AG08396 (cell line): ENCODE measurements at places on chromosomes 3 and 15.

DNA sequence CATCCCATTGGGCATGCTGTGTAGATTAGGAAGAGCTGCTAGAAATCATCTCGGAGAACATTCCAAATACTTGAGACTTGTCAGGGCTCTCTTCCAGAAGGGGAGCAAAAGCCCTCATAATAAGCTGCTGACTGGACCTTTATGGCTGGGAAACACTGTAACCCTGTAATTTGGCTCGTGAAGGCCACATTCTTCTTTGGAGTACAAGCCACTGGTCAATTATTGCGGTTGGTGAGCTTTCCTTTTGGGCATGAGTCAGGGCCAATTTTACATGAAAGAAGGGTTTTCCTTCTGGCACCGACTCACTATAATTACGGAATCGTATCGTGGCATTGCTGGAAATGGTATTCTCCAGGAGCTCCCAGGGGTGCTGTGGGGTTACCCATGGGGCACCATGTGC, 434.5 kb upstream of the RGMA start:
- DNase-seq, result no peak

DNA sequence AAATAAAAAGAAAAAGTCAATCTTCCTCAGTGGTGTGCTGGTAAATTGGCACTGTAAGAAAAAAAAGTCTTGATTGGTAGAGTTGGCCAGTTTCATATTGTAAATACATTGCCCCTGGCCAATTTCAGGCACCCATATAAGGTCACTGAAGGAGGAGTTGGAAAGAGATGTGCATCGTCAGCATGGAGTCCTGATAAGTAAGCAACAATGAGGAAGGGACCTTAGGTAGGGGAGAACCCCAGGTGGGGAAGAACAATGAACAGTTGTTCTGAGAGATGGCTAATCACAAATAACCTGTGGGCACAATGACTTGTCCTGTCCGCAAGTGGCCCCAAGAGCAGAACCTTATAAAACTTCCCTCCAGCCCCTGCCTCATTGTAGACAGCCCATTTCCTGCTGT, 8.6 kb upstream of the CYP8B1 start:
- DNase-seq, result no peak

DNA sequence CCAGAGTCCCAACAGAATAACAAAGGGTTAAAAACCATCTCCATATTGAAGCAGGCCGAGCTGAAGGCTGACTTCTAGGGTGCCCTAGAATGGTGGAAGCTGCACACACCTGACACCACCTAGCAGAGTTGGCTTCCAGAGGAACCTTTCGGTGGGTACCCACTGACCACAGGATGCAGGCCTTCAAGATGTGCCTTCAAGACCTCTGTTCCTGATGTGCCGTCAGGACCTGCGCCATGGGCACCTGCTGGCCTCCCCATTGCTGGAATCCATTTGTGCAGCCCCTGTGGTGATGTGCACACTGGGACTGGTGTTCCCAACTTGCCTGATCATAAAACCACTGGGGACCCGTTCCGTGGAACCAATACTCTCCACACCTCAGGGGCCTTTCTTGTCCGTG, 35.7 kb upstream of the RPL32 start:
- no peak for DNase-seq

DNA sequence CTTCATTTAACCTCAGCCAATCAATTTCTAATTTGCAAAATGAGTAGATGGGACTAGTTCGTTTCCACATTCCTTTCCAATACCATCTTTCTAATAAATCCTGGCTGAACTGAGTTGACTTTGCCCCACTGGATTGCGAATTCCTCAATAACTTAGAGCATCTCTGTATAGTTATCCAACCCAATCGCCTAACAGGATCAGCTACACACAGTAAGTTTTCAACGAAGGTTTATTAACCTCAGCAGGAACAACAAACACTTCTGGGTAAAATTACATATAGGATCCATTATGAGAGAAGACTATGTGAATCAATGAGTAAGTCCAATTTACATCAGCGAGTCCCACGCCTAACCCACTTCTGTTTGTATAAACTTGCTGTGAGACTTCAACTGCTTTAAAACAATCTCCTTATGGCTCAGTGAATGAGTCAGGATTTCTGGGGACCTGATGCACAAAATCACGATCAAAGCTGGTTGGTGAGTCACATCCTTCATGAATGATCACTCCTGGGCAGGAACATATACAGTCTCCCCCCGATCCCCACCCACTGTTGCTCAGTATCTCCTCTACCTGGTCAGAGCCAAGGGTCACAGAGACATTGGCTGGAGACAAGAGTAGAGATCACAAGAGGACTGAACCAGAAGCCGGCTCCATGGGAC, 142.8 kb downstream of the EDEM1 start:
- peak; percentile 73 for DNase-seq

- DNase-seq, result no peak
Measured at GRCh38 chr15:78046796-78047341, 30.6 kb downstream of the TBC1D2B start.

- no peak for DNase-seq
Measured at GRCh38 chr3:88147261-88147660, 2.5 kb upstream of the C3orf38 start.

GRCh38 chr15:78358102-78358870, 18.1 kb downstream of the CRABP1 start:
- DNase-seq, result no peak

- no peak for DNase-seq
Measured at GRCh38 chr3:154089421-154090420, 31.5 kb upstream of the ARHGEF26 start.

DNA sequence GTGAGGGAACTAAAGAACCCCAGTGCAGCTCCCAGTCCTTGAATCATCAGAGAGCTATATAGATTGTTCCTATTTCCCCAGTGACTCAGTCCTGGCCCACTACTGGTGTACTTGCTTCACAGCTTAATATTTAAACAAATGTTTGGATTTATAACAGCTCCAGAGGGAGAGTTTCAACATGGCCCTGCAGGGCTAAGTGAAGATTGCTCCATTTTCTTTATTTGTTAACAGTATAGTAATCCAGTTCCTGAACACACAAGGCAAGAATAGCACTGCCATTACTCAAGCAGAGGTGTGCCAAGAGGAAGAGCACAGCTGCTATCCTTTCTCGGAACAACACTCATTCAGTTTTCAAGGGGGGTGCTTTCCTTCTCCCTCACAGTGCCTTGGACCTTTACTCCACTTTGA, 6.5 kb downstream of the SQOR start:
- peak; percentile 68 for DNase-seq

GRCh38 chr3:66938338-66938963, 59.7 kb upstream of the KBTBD8 start:
- DNase-seq, result peak; percentile 52

- no peak for DNase-seq
Measured at GRCh38 chr15:41714291-41714690, 54.1 kb downstream of the MGA start.

DNA sequence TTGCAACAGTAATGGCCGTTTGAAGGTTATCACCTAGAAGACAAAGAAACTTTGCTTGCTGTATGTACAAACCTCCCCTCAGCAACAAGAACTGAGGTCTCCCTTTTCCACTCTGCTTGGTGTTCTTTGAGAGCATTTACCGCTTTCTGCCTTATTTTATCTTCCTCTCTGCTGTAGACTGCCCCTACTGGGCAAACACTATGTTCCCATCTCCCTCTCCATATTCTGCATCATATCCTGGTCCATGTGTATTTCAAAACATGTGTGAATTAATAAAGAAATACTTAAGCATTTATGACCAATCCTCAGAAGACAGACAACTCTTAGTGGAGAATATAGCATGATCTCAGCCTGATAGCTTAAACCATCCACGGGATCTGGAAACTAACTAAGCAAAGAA, 64.4 kb downstream of the ATP13A5 start:
- DNase-seq, result no peak

DNA sequence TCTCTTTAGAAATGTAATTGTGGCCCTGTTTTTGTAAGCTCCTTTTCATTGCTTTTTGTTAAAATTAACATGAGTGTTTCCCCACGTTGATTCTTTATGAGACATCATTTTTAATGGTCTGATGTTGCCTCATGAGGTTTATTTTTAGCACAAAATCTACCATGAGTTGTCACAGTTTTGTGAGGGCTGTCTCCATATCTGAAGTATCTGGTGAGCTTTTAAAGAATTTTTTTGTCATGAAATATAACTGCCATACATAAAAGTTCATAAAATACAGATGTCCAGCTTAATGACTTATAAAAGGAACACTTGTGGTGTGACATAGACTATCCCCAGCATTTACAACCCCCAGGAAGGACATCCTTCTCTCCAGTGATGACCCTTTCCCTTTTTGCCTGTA, 34.3 kb upstream of the CEMIP start:
- peak; percentile 35 for DNase-seq

GRCh38 chr3:176469694-176470205, 727.5 kb downstream of the TBL1XR1 start:
- DNase-seq, result no peak

DNA sequence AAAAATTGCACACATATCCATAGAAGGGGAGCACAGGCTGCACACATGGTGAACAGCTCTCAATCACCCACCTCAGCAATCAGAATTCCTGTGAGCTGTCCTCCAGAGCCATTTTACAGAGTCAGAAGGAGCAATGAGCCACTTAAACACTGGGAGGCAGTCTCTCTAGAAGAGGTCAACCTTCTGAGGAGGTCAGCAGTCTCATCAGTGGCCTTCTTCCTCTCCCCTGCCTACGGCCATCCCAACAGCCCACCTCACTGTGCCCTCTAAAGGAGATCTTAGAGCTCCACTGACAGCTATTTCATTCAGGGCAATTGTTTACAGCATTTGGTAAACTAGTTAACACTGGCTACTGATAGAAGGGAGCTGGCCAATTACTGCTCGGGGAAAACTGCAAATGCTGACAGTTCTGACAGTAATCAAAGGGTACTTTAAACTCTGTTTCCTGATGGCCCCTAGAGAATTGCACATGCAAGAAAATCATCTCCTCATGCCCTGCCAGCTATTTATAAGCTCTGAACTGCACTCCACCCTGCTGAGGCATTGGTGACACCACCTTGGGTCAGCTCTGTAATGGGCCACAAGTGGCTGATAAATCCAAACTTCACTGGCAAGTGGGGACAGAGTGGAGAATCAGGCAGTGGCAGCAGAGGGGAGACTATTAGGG, 42.1 kb upstream of the TSPAN3 start:
- no peak for DNase-seq

GRCh38 chr3:113228498-113229286, 17.3 kb downstream of the BOC start:
- no peak for DNase-seq

DNA sequence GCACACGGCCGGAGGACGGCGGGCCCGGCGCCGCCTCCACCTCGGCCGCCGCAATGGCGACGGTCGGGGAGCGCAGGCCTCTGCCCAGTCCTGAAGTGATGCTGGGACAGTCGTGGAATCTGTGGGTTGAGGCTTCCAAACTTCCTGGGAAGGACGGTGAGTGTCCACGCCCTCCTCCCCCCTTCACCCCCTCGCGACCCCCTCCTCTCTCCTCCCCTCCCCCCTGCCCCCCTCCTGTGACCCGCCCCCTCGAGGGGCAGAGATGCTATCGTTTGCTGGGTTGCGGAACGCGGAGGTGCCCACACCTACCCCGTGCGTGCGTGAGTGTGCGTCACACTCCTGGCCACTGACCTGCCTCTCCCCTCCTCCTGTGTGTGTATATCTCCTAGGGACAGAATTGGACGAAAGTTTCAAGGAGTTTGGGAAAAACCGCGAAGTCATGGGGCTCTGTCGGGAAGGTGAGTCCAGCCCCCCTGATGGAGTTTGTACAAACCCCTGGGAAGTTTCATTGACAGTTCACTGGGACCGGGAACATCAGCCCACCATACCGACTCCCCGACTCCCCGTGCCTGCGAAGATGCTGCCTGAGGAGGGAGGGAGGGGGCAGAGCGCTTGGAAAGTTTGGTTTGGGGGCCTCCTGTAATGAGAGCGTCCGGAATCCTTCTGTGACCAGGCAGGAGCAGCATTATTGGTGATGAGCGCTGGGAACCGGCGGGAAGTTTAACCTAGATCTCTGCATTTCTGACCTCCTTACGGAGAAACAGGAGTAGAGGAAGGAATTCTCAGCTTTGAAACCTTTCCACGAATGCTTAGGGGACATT, 795 bp upstream of the SCAANT1 start:
- peak; percentile 71 for DNase-seq

GRCh38 chr15:25416693-25417092, 22.1 kb downstream of the UBE3A start:
- DNase-seq, result no peak

- DNase-seq, result no peak
Measured at GRCh38 chr3:185764163-185764979, 60.5 kb downstream of the IGF2BP2 start.

GRCh38 chr3:106640353-106640752, 736.9 kb upstream of the CCDC54 start:
- no peak for DNase-seq

DNA sequence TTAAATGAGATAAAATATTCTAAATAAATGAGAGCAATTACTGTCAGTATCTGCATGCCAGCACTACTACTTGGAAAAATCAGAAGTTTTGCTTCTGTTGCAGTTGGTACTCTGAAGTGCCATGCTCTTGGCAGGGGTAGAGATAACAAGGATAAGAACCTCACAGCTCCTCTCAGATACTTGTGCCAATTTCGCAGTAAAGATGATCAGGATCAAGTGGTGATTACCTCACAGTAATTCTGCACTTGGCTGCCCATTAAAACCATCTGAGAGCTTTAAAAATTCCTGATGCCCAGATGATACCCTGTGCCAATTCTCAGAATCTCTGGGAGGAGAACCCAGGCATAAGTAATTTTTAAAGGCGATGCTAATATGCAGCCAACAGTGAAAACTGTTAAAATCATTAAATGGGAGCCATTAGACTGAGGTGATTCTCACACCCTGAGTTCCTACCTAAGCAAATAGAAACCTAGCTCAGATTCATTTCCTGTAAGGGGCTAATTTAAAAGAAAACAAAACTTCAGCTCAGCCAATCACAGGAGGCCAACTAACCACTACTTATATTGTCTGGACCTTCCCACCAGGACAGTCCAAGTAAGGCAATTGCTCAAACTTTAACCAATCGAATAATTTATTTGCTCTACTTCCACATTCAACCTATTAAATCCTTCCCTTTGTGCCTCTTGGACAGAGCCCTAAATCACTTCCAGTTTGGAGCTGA, 171.2 kb downstream of the KCNMB2 start:
- DNase-seq, result no peak

- no peak for DNase-seq
Measured at GRCh38 chr15:90213122-90213817, 12.1 kb downstream of the SEMA4B start.

DNA sequence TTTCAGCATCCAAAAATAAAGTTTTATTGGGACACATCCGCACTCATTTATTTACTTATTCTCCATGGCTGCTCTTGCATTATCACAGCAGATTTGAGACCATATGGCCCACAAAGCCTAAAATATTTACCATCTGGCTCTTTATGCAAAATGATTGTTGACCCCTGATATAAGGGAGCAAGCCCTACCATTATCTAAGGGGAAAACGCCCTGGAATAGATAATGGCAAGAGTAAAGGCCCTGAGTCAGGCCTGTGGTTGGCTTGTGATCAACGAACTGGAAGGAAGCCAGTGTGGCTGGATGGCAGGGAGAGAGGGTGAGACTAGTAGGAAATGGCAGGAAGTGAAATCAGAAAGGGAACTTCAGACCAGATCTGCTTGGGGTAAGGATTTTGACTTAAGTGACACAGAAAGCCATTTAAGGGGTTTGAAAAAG, 24.6 kb upstream of the DMXL2 start:
- DNase-seq, result peak; percentile 31
